ENCODE measurements at places on chromosomes 5 and 9.

DNA sequence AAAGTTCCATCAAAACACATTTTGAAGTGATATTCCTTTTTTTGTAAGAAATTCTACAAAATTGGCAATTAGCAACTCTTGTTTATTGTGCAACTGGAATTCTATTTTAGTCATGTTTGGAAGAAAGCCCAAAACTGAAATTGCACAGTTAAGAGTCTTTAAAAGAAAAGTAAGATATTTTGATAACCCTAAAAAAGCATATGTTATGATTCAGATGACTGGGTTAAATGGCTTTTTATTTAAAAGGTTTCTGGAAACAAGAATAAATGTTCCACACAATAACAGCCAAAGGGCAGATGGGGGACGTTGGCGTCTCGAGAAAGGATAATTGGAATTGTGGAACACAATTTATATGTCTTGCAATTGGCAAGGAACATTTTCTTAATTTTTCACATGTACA, 275.2 kb downstream of the CDH9 start:
- DNase-seq = no peak

GRCh38 chr5:138316355-138316754, 15.2 kb downstream of the CDC25C start:
- no peak for DNase-seq

DNA sequence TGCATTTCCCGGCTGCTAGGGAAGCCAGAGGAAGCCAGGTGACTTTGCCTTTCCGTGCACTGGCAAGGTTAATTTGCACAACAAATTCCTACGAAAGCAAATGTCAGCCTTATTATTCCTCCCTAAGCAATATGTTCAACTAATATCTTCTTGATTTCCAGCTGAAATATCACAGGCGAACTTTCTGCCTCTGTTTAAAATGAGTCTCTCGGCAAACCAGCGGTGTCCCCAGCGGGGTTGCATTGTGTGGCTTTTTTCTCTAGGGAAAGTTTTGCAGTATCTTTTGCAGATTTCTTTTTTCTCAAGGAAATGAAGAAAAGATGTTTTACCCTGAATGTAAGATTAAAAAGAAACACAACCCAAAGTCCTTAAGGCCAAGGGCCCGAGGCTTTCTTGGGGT, 1.9 kb downstream of the DBH start:
- DNase-seq = no peak

- DNase-seq = no peak
Observed at GRCh38 chr5:33883482-33883881, 8.3 kb downstream of the ADAMTS12 start.

GRCh38 chr9:36895744-36896260, 138.3 kb downstream of the PAX5 start:
- no peak for DNase-seq

GRCh38 chr5:63398346-63398745, 563.9 kb downstream of the HTR1A start:
- no peak for DNase-seq

DNA sequence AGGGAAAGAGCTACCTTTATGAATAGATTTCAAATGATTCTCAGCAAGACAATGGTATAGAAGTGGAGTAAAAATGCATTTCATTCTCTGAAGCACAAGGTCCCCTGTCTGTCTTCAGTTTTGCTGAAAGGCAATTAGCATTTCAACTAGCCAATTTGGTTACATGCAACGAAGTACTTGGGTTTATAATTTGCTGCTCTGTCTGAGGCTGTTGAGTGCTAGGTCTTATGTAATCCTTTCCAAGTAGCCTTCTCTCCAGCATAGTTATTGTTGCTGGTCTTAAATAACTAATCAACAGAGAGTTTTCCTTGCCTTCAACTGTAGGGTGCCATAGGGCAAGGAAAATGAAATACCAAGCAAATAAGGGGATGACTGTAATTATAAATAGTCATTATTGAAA, 4.5 kb downstream of the ADGRV1 start:
- DNase-seq = no peak

DNA sequence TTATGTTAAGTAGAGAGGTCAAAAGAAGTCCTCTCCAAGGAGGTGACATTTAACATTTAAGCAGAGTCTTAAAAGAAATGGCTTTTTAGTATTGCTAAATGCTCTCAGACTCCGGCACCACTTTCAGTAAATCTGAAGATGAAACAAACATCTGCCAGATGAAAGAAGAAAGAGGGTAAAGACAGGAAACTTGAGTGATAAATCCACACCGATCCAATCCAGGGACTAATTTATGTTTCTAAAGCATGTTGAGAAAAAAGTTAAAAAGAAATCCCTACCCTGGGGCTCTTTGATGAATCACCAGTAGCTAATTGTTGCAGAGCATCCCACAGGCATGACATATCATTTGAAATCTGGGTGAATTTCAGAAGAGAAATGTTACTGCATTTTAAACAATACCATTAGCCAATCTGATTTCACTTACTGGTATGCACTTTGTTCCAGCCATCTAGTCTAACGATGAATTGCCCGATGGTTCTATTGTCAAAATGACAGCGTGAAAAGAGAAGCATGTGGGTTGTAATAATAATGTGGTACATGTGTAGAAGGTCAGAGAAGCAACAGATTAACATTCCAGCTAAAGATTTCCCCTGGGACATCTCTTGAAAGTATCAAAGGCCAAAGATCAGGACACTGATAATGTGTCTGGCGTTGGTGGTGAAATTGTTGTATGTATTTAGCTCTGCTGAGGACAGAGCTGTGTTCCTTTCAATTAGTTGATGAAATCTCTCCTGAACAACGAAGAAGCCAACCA, 485.7 kb downstream of the CSNK1G3 start:
- DNase-seq = no peak

DNA sequence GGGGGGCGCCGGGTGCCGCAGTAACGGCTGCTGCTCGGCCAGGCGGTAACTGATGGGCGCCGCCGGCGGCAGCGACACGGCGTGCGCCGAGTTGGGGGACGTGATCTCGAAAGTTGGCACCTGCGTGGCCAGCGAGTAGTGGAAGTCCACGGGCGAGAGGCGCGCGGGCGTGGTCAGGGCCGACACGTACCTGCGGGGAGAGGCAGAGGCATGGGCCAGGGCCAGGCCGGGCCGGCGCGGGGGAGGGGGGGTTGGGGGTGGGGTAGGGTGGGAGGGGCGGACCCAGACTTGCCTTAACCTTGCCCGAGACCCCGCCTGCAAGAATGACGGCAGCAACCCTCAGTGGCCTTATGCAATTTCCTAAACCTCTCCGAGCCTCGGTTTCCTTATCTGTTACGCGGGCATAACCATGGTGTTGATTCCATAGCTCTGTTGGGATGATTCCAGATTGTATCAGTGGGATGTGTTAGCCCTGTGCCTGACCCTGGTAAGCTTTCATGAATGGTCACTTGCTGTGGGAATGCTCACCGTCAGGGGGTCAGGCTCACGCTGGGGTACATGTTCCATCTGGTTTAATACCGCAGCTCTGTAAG, 53.0 kb downstream of the PSD2 start:
- no peak for DNase-seq

GRCh38 chr5:97297063-97297703, 114.1 kb upstream of the RIOK2 start:
- peak; percentile 3 for DNase-seq

DNA sequence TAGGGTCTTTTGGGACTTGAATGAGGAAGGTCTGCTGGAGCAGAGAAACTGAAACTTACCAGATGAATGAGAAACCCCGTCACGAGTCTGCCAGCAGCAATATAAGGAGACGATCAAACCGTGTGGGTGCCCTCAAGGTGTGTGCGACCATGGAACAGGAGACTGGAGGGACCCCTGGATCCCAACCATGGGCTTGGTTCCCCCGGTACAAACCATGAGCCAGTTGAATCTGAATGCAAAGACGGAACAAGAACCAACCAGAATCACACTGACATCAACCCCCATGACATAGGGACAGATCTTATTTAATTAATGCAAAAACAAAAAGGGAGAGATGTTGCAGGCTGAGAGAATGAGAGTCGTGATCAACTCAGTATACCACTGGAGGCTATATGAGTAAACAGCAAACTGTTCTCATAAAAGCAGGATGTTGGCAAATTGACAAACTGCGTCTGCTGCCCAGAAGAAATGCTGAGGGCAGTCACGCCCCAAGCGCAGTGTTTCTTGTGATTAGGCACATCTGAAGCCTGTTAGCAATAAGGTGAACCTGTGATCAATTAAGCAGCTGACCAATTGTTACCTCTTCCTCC, 475.5 kb upstream of the ACO1 start:
- no peak for DNase-seq

GRCh38 chr5:44356231-44356630, 33.0 kb downstream of the FGF10 start:
- no peak for DNase-seq

Measured in germinal center (tissue), 1 donor.